ENCODE measurements at places on chromosomes 16 and 17.

DNA sequence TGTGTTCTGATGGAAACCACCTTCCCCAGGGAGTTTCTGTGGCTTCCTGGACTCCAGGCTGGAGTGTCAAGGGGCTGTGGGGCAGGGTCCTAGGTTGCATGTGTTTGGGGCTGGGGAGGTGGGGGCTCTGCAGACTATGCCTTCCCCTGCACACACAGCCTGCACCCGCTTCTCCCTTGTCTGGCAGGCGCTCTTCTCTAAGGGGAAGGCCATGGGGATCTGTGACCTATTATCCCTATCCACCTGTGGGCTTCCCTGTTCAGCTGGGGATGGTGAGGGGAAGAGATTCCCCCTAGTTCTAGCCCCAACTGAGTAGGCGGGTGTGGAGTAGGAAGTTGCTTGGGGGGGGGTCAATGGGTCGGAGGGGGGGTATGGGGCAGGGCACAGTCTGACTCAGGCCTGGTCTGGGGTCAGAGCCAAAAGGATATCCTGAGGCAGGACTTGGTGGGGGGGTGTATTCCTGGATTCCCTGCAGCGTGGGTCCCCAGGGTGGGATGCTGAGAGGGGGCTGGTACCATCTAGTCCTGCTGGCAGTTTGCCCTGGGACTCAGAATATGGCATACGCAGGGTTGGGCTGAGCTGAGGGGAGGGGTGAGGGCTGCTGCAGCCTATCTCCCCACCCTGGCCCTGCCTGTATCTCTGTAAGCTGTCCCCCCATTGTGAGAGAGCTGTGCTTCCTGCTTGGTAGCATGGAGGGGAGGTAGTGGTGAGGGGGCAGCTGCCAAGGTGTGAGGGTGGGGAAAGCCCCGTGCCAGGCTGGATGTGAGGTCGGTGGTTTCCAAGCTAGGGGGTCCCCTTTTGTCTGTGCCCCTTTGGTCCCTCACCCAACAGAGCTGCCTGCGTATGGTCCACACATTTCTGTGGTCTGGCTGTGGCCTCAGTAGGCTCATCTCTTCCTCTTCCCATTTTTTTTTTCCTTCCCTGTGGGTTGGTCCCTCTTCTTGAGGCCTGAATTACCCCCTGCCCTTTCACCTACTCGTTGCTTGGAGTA is 14.7 kb downstream of the RARA start:
- peak; percentile 65 for DNase-seq

DNA sequence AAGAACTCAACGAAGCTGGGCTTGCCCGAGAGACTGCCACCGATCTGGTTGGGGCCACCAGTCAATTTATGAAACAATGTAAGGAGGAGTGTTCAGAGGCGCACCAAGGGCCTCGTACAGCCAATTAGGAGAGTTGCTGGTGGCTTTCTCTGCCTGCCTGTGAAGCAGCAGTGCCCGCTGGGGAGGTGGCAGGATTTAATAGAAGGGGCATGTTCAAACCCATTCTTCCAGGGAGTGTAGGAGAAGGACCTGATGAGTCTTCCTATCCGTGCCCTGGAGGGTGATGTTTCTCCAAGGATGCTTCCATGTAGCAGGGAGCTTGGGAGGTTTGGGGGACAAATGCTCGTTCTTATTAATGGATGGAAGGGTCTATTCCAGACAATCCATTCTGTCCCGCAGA is 178.4 kb downstream of the CCDC182 start:
- DNase-seq: no peak

DNA sequence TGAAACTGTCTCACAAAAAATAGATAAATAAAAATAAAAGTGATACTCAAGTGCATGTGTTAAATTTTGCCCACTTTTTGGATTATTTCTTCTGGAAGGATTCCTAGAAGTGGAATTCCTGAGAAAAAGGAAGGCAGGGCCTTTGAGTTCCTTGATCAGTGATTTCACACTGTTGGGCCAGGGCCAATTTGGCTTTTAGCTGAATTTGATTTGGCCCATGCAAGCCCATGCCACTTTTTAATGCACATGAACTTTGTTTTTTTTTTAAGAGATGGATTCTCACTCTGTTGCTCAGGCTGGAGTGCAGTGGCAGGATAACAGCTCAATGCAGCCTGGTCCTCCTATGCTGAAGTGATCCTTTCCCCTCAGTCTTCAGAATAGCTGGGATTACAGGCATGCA is 96.3 kb downstream of the TNFRSF13B start:
- no peak for DNase-seq

GRCh38 chr17:60604686-60605334 is 4.8 kb downstream of the PPM1D start:
- DNase-seq: no peak

GRCh38 chr16:46768809-46769208 is 20.7 kb upstream of the MYLK3 start:
- DNase-seq: no peak

DNA sequence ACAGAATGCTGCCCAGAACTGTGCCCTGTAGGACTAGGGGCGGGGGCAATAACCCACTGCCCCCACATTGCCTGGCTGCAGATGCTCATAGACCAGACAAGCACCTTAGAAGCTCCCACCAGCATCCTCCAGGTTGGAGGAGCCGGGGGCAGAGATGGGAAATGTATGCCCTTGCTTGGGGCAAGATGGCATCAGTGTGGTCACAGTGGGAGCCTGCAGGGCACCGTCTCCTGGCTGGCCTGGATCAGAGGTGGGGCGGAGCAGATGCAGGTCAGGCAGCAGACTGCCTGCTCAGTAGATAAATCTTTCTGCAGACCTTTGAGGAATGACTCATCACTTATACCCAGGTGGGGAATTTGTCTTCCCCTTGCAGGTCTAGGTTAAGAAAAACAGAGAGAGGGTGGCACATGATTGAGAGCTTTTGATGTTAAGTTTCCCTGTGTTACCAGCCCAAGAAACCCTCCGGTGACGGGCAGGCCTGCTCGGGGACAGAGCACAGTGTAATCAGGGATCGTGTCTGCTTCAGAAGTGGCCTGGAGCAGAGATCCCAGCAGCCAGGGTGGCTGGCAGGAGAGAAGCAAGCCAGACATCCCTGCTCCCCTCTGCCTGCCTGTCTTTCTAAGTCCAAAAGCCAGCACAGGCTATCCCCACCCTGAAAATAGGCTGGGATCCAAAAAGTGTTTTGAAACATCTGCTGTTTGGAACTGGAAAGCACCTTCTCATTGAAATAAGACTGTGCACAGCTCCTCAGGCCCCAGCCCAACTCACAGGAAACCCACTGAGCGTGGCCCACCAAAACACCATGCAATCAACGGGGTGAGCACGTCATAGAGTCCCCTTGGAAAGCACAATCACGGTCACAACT is 50.7 kb upstream of the RPL38 start:
- no peak for DNase-seq

GRCh38 chr17:3993493-3994220 is 29.4 kb upstream of the ATP2A3 start:
- DNase-seq: no peak

DNA sequence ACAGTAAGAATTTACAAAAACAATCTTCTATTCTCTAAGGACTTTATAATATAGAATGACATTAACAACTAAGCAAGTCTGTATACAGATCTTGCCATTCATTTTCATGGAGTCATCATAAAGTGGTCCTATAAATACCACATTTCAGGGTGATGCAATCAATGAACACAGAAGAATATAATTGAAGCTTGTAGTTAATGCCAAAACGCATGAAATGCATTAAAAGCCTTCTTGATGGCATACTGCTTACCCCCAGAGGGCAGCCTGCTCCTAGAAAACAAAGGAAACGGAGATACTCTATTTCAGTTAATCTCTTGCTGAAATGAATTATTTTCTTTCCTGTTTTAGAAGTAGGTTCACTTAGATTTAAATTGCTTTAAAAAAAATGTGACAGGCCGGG is 45.2 kb upstream of the STAC2 start:
- no peak for DNase-seq
